ENCODE measurements at places on chromosomes 13 and 19. TPM values are rescaled to one million over a fixed set of nuclear protein-coding genes. Genes with fewer than 3 reads are reported as not detected.
A peak's percentile ranks its signal among the peaks of the same experiment; 100 is the strongest.

GRCh38 chr19:13044231-13044836 lies 49.1 kb downstream of the NFIX start:
- DNase-seq: peak; percentile 25

DNA sequence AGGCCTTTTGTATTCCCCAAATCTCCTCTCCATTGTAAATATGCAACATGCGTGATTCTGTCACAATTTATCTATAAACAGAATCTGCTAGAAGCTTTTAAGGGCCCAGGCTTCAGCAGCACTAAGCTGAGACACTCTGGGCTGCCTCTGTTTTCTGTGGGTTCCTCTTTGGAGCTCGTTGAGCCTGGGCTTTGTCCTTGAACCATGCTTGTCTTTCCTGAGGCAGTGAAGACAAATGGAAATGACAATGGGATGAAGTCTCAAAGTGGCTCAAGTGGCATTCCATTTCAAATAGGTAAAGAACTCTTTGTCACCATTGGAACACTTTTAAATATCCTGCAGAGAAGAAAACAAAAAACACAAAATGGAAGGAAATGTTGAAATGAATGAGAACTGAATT lies 40.3 kb downstream of the RASL11A start:
- DNase-seq: no peak

DNA sequence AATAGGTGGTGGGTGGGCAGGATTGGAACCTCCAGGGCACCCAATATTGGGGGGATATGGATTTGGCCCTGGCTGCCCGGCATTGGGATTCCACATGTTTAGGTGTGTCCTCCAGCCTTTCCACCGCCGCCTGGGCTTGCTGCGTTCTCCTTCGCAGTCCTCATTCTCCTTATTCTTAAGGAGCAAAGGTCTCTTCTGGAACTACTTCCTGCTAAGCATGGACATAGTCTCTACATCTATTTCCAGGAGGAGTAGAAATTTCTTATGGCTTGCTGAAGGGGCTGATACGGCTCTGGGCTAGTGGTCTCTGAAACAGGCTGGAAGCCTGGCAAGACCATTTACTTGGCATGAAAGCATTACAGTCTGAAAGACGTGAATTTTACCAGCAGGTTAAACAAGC lies 9.2 kb upstream of the FCGBP start:
- no peak for DNase-seq

DNA sequence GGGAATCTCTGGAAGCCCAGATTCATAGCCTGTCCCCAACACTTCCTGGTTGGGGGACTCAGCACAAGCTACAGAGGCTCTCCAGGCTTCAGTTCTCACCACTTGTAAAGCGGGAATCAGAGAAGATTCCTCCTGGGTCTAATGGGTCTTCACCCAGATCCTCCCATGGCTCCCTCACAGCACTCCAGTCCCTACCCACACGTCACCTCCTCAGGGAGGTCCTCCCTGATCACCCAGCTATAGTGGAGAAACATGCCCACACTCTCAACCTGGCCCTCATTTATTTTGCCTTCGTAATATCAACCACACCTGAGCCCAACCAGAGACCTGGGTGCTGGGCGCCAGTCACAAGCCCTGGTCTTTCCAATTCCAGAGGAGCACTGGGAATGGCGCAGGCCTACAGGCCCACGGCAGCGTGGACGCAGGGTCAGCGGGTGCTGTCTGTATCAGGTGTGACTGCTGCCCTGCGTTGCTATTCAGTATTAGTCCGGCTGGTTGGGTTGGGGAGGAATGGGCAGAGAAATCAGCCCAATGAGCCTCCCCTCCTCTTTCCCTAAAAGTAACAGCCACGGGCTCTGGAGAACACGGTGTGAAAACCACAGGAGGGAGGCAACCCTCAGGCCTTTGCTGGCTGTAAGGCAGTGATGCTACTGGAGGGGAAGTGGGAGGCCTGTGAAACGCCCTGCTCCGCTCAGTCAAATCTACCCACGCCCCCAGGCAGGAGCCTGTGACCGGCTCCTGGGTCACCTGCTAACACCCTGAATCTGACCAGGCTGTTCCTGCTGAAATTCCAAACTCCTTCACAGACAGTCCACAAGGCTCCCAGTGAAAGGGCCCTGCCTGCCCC lies 5.2 kb downstream of the AKT2 start:
- DNase-seq: no peak

DNA sequence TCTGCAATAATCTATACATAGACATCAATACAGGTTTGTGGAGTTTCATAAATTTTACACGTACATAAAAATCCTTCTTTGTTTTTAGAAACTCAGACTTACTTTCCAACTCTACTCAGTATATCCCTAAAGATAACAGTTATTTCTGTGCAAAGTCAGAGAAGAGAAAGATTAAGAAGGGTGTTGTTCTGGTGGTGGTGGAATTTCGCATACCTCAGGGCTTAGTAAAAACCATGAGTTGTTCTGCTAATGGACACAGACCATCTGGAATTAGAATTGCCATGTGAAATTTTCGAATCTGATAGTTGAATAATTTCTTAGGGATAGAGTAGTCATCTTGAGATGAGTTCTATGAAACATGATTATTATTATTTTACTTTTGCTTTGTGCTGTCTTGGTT lies 102.7 kb downstream of the ZAR1L start:
- no peak for DNase-seq

GRCh38 chr13:97425590-97425989 lies 8.4 kb upstream of the RAP2A start:
- DNase-seq: no peak

- no peak for DNase-seq
Measured at GRCh38 chr13:63048653-63049052, 1633.0 kb upstream of the PCDH20 start.

- peak; percentile 34 for DNase-seq
Measured at GRCh38 chr13:42047561-42048341, 697 bp upstream of the DGKH start.

- no peak for DNase-seq
Measured at GRCh38 chr13:94712812-94713560, 641 bp upstream of the SOX21 start.

DNA sequence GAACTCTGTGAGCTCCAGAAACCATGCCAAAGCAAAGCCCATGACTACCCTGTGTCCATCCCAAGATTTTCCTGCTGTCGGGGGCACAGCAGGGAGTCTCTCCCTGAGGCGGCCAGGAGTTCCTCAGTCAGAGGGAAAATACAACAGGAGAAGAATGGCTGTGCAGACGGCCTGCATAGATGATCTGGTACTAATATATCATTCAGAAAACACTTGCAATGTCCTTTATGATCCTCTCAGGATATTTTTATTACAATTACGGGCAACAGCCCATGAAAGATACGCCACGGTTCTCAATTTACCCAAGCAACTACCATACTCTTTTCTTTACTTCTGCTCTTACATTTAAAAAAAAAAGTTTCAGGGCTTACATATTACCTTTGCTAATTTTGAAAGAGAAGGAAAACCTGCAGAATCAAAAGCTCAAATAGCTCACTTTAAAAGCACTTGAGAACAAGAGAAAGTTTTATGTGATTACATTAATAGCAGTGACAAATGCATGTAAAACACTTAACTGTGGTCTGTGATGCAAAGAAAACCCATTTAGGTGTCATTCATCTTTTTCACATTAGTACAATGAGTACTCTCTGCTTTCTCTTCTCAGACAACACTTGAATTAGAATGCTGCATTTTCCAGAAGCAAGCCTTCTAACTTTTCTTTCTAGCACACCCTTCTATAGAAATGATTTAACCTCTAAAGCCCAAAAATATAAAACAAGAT lies 460.8 kb downstream of the KLF5 start:
- no peak for DNase-seq

DNA sequence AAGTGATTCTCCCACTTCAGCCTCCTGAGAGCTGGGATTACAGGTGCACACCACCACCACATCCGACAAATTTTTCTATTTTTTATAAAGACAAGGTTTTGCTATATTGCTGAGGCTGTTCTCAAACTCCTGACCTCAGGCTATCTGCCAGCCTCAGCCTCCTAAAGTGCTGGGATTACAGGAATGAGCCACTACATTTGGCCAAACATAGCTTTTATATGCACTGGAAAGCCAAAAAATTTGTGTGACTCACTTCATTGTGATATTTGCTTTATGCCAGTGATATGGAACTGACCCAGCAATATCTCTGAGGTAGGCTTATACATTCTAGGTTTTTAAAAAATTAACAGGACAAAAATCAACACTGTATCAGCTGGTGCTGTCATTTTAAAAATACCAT lies 26.8 kb upstream of the ACOD1 start:
- DNase-seq: no peak

- no peak for DNase-seq
Measured at GRCh38 chr19:5628461-5628860, 5.6 kb downstream of the SAFB start.

GRCh38 chr13:30235216-30235615 lies 72.1 kb downstream of the KATNAL1 start:
- DNase-seq: no peak

DNA sequence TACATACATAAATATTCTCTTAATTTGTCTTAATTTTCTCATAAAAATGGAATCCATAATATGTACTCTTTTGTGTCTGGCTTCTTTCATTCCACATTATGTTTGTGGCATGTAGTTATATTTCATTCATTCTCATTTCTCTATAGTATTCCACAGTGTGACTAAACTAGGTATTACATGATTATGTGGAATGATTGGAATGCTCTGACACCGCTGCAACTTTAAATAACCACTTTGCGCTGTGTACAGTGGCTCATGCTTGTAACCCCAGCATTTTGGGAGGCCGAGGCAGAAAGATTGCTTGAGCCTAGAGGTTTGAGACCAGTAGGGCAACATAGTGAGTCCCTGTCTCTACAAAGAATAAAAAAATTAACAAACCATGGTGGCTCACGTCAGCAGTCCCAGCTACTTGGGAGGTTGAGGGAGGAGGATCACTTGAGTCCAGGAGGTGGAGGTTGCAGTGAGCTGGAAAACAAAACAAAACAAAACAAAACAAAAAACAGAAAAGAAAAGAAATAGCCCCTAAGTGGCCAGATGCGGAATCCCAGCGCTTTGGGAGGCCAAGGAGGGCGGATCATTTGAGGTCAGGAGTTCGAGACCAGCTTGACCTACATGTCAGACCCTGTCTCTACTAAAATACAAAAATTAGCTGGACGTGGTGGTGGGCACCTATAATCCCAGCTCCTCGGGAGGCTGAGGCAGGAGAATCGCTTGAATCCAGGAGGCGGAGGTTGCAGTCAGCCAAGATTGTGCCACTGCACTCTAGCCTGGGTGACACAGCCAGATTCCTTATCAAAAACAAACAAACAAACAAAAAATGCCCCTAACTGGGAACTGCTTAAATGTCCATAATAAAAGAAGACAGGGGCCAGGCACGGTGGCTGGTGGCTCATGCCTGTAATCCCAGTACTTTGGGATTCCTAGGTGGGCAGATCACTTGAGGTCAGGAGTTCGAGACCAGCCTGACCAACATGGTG lies 8.0 kb upstream of the SAE1 start:
- DNase-seq: peak; percentile 91

Gene NLRP5
- total RNA-seq: not detected

Gene KLK5
- total RNA-seq: 412 TPM

Gene CARS2
- 67.0 TPM for total RNA-seq

Gene SIGLEC12
- total RNA-seq: not detected

Gene ZIC5
- 0.61 TPM for total RNA-seq

Gene KCNC3
- total RNA-seq: 9.4 TPM

Gene KASH5
- total RNA-seq: 0.39 TPM

Gene EBI3
- total RNA-seq: not detected

Gene STAP2
- 29.8 TPM for total RNA-seq
